ENCODE measurements at places on chromosomes 6 and 20. TPM values are rescaled to one million over a fixed set of nuclear protein-coding genes. Genes with fewer than 3 reads are reported as not detected.

Gene KIF25
- 0.26 TPM for total RNA-seq

Gene OLIG3
- not detected for total RNA-seq

Gene RSPH9
- total RNA-seq, result 1.5 TPM

Gene NR2E1
- not detected for total RNA-seq

Gene PSORS1C1
- total RNA-seq, result 0.66 TPM

All from fibroblast of lung (primary cell).